ENCODE measurements at places on chromosomes 7 and 10. TPM values are rescaled to one million over a fixed set of nuclear protein-coding genes. Genes with fewer than 3 reads are reported as not detected.
A peak's percentile ranks its signal among the peaks of the same experiment; 100 is the strongest.

DNA sequence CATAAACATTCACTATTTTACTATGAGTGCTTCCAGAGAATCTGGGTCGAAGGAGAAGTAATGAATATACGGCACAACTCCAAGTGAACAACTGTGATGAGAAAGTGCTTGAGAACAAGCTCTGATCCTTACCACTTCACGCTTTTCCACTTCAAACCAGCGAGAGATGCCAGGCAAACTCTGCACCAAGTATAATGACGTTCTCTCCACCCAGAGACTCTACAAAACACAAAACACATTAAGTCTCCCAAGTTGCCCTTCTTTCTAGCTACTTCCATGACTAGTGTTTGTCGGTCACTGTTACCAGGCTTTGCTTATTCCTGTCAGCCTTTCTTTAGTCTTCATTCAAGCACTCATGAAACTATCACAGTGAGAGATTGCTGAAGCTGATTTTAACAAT, 193.1 kb upstream of the IMMP2L start:
- no peak for DNase-seq

DNA sequence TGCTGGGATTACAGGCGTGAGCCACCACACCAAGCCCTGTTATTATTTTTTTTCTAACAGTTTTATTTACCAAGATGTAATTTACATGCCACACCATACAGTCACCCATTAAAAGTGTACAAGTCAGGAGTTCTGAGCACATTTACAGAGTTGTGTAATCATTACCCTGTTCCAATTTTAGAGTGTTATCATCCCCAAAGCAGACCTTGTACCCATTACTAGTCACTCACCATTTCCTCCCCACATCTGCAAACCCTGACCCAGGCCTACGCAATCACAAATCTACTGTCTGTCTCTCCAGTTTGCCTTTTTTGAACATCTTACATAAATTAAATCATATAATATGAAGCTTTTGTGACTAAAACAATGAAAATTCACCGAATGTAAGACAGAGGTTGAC, 402.9 kb upstream of the FOXK1 start:
- DNase-seq: no peak

GRCh38 chr10:60430836-60431597, 41.3 kb upstream of the ANK3 start:
- DNase-seq: no peak

ACTR1A gene
- 101 TPM for total RNA-seq

GRCh38 chr7:130818056-130818455, 84.0 kb upstream of the KLF14 start:
- no peak for DNase-seq

DNA sequence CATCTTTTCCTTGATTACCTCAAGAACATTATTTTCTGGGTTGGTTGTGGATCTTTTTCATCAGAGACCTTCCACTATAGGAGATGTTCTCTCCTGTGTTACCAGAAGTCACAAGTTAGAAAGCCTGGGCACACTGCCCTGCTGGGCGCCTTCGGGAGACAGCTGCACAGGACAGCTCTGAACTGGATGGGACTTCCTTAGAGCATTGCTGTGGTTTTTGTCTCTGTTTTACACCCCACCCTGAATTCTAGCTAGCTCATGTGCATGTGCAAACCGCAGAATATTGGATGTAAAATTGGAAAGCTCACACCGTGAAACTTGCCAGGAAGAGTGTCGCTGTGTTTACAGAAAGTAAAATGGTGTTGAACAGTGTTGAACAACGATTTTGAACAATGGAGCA, 54.4 kb upstream of the SEC61G start:
- peak; percentile 73 for DNase-seq

- DNase-seq: no peak
Observed at GRCh38 chr7:13829914-13830900, 159.3 kb downstream of the ETV1 start.

GIMAP2 gene
- 6.9 TPM for total RNA-seq

DNAJB6 gene
- total RNA-seq: 193 TPM

CTAGE8 gene
- total RNA-seq: not detected

Measured in left ventricle myocardium superior (tissue), 1 donor.